ENCODE measurements at places on chromosomes 13 and 19. TPM values are rescaled to one million over a fixed set of nuclear protein-coding genes. Genes with fewer than 3 reads are reported as not detected.
A peak's percentile ranks its signal among the peaks of the same experiment; 100 is the strongest.

DNA sequence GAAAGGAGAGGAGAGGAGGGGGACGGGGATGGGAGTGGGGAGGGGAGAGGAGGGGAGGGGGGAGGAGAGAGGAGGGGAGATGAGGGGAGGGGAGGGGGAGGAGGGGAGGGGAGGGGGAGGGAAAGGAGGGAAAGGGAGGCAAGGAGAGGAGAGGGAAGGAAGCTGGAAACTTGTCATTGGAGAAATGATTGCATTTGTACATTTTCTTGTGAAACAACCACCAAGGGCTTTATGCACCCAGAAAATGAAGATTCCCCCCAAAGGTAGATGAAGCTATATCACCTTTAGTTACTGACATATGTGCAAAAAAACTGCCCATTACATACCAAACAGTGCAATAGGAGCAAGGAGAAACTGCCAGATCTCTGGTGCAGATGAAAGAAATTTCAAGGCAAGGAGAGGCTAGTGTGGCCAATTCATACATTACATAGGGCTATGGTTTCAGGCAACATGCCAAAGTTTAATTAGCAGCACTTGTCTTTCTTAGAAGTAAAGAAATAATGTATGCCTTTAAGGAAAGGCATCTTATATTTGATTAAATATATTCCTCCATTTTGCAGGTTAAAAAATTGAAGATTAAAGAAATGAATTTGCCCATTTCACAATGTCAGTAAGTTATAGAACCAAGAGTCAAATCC, 49.5 kb upstream of the STK24 start:
- no peak for DNase-seq

GRCh38 chr13:66506979-66507378, 723.2 kb downstream of the PCDH9 start:
- DNase-seq: no peak

GRCh38 chr13:76231522-76232167, 595.5 kb downstream of the LMO7 start:
- no peak for DNase-seq

GRCh38 chr19:50020481-50020880, 4.7 kb downstream of the VRK3 start:
- DNase-seq: peak; percentile 16

- DNase-seq: no peak
These were observed 200.3 kb downstream of the KCTD12 start for GRCh38 chr13:76685938-76686337.

DNA sequence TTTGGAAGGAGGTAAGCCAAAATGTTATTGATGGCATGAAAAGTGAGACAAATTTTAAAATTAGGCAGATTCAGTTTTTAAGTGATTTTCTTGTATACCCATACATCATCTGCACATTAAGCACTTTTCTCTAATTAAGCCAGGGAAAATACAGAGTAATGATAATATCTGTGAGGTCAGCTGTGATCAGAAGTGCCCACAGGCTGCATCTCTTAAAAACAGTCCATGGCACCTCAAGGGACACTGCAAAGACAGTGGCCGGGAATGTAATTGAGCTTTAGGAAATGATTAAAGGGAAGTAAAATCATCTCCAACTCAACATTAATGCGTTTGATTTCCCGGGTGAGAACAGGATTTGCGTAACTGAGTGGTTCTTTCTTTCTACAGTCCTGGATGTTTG, 2.0 kb downstream of the COL4A1 start:
- no peak for DNase-seq

DNA sequence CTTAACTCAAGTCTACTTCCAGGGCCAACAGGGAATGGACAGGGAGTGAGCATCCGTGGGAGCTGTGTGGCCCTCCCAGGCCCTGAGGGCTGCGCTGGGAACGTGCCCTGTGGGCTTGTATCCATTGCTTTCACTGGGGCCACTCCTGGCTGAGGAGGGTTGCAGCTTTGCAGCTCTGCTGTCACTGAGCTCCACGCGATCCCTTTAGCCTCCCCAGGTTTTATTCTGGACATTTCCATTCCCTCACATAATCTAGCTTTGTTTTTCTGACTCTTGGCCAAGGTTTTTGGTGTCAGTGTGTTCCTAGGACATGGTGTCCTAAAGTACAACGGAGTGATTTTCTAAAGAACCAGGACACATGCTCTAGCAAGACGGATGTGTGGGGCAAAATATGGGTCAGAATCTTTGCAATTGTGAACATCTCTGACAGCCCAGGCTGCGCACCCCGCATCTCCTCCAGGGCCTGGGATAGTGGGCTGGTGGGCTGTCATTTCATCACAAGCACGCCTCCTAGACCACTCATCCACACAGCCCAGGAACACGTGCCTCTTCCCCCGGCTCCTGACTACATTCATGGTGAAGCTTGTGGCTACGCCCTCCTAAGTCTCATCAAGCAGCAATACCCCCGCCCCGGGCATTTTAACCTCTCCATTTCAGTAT, 28.0 kb downstream of the GGACT start:
- no peak for DNase-seq

GRCh38 chr19:1171755-1172352, 2.2 kb downstream of the SBNO2 start:
- no peak for DNase-seq

DNA sequence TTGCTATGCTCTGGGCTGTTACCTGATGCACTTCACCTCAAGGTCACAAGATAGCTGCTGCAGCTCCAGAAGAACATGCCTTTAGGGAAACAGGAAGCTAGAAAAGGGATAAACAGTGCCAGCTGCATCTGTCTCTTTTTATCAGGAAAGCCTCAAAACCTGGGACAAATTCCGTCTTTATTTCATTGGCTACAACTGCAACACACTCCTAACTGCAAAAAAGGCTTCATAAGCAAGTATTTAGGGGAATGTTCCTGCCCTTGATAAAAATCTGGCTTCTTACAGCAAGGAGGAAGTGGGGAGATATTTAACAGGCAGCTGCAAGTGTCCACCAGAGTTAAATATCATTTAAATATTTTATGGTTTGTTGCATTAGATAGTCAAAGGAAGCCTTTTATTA, 34.2 kb upstream of the SERTM1 start:
- no peak for DNase-seq

GRCh38 chr13:113585896-113586295, 1.3 kb downstream of the TFDP1 start:
- no peak for DNase-seq

GRCh38 chr19:53308339-53308811, 25.2 kb upstream of the ZNF845 start:
- peak; percentile 6 for DNase-seq

GRCh38 chr19:2037651-2038255, 13.3 kb downstream of the MKNK2 start:
- DNase-seq: no peak

DNA sequence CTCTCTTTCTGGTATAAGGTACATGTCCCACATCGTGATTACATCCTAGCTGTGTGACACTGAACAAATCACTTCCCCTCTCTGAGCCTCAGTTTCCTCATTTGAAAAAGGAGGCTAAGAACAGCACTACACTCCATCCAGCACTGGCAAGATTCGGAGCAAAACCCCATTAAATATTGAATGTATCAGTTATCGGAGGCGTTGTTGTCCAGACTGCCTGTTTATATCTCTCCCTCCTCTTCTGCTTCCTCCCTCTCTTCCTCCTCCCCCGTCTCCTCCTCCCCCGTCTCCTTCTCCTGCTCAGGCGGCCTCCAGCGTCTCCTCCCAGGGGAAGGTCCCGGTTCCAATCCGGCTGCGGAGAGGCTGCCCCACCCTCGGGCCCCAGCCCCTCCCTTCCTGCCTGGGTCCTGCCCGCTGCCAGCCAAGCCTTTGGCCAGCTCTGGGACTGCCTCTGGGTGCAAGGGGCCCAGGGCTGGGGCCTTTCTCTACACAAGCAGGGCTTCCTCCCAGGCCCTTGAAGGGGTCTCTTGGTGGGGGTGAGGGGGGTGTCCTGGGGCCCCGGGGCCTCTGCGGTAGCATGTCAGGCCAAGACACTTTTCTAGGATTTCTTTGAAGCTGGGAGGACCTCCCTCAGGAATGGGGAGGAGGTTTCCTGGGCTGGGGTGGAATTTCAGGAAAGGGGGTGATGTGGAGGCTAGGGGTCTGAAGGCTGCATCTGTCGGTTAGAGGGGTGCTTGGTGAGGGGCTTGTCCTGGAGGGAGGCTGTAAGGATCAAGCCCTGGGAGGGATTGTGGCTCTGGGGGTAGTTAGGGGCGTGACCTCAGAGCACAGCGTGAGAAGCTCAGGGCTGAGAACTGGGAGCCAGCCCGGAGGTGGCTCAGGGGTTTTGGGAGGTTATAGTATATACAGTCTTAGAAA, 1.9 kb downstream of the RRAS start:
- peak; percentile 67 for DNase-seq

- no peak for DNase-seq
These were observed 3.9 kb downstream of the CIC start for GRCh38 chr19:42272989-42273406.

GRCh38 chr13:112513761-112514160, 74.2 kb downstream of the TUBGCP3 start:
- no peak for DNase-seq

- DNase-seq: no peak
These were observed 929 bp upstream of the TNFSF13B start for GRCh38 chr13:108268466-108269112.

GRCh38 chr13:111319998-111320911, at the start of gene TEX29:
TSS of gene TEX29 (plus strand) at chr13:111320642. CDS start at chr13:111320891, 249 bp downstream.
- no peak for DNase-seq

- DNase-seq: no peak
These were observed 3.8 kb upstream of the KMT2B start for GRCh38 chr19:35713904-35714495.

DNA sequence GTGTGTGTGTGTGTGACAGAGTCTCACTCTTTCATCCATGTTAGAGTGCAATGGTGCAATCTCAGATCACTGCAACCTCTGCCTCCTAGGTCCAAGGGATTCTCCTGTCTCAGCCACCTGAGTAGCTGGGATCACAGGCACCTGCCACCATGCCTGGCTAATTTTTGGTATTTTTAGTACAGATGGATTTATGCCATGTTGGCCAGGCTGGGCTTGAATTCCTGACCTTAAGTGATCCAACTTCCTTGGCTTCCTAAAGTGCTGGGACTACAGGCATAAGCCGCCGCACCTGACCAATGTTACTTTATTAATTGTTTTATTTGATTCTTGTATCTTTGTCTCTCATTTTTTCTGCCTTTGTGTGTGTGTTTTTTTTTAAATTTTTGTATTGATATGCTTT, 89.6 kb downstream of the ZNF486 start:
- no peak for DNase-seq

DNA sequence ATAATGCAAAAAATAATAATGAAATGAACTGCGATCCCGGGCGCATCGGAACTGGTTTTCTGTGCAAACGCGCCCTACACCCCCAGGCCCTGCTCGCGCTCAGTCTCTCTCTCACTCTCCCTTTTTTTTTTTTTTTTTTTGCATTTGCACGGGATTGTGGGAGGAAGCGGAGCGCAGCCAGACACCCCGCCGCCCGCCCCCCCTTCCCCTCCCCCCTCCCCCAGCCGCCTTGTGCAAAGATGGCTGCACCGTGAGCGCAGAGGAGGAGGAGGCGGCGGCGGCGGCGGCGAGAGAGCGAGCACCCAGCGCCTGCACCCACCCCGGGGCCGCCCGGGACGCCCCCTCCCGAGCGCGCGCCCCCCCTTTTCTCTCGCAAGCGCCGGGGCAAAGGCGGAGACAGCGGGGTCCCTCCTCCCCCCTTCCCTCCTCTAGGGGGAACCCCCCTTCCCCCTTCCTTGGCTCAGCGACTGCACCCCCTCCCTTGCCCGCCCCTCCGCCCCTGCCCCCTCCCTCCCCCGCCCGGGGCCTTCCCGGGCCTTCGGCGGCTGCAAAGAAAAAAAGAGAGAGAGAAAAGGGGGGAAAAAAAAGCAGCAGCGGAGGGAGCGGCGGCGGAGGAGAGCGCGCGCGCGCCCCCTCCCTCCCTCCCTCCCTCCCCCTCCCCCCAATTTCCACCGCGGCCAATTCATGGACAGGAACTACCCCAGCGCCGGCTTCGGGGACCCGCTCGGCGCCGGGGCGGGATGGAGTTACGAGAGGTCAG, at the start of gene PRR12:
Gene PRR12 (plus strand): TSS at position 212 of the 760 bp plus-strand sequence. CDS start 473 bp downstream, at position 685.
- peak; percentile 71 for DNase-seq

- DNase-seq: peak; percentile 34
These were observed 107.4 kb upstream of the DOCK9 start for GRCh38 chr13:99085139-99085807.

DNA sequence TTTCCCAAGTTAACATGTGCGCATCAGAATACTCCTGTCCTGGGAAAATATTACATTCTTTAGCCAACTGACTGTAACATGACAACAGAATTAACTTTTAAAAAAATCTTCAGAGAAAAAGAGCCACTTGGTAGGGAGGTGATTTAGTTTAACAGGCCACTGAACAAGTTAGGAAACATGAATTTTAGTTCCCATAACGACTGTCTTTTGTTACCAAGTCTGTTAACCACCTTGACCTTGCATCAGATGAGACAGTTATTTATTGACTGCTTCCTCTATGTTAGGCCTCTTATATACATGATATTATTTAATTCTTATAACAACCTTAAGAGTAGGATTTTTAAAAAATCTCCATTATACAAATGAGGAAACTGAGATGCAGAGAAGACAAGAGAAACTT, 268.6 kb downstream of the NDFIP2 start:
- no peak for DNase-seq

- no peak for DNase-seq
These were observed 40.6 kb downstream of the DPF1 start for GRCh38 chr19:38183251-38183897.

- no peak for DNase-seq
These were observed 11.1 kb upstream of the NANOS3 start for GRCh38 chr19:13865571-13866462.

- no peak for DNase-seq
These were observed 8.7 kb downstream of the ATP12A start for GRCh38 chr13:24688950-24689349.

DNA sequence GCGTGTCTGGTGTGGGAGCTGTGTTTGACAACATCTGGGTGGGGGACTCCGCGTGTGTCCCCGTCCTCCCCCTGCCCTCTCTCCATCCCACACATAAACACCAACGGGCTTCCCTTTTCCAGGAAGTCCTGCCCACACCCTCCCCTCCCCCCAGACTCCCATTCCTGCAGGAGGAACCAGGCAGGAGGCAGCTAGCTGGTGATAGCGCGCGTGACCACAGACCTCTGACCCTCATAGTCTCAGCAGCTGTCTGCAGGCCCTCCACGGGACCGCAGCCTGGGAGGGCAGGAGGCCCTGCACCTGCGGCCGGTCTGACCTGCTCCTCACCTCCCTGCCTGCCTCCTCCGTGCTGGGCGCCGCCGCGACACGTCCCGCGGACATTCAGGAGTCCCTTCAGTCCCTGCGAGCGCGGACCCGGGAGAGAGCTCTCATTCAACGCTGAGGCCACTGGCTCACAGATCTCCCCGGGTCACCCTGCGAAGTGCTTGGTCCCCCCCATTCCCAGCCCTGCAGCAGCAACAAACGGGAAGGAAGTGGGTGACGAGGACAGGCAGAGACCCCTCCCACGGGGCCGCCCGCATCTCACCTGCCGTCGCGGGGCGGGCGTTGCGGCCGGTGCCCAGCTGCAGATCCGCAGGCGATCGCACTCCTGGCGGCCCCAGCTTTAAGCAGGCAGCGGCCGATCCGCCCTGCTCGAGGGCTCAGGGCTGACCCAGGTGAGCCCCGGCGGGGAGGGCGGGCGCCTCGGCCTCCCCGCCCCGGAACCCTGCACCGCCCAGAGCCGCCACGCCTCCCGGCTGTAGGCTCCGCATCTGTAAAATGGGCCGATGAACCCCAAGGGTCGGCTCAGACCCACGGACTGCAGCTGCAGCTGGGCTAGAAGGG, 1.1 kb upstream of the ACP5 start:
- peak; percentile 19 for DNase-seq

ADM5 gene
- 3.3 TPM for polyA plus RNA-seq

CGB2 gene
- polyA plus RNA-seq: not detected

ONECUT3 gene
- not detected for polyA plus RNA-seq

MYH14 gene
- polyA plus RNA-seq: 0.05 TPM

GPC5 gene
- 0.56 TPM for polyA plus RNA-seq

COL4A1 gene
- 379 TPM for polyA plus RNA-seq

SYNGR4 gene
- not detected for polyA plus RNA-seq

Measured in endothelial cell of umbilical vein (primary cell).